ENCODE measurements at places on chromosomes 16 and 17.

- DNase-seq = no peak
Measured at GRCh38 chr16:27321013-27321915, 7.5 kb downstream of the IL4R start.

- DNase-seq = no peak
Measured at GRCh38 chr17:19361944-19362276, 613 bp downstream of the B9D1 start.

DNA sequence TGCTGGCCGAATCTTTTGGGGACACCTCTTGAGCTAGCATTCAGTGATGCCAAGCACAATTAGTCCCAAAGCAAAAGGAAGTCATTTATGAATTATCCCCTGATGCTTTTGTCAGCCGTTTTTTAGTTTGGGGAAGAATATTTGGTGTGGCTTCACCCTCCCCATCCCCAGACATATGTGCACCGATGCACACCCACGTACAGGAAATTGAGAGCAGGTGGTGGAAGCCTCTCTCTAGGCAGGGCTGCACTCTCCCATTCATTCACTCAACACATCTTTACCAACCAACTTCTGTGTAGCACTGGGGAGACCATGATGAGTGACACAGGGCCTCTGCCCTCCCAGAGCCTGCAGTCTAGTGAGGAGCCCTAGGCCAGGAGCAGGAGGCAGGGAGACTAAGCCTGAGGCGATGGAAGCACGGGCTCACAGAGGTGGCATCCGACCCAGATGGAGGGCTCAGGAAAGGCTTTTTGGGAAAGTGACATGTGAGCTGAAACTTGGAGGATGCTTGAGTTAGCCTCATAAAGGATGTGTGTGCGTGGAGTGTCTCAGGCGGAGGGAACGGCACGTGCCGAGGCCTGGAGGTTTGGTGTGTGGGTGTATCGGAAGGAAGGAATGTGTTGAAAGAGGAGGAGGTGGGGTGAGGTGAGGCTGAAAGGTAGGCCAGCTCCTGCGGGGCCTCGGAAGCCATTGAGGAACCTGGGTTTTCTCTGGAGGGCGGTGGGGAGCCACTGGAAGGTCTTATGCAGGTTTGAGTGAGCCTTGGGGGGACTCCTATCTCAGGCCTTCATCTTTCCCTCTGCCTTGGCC, 43.8 kb downstream of the PSME3IP1 start:
- no peak for DNase-seq

DNA sequence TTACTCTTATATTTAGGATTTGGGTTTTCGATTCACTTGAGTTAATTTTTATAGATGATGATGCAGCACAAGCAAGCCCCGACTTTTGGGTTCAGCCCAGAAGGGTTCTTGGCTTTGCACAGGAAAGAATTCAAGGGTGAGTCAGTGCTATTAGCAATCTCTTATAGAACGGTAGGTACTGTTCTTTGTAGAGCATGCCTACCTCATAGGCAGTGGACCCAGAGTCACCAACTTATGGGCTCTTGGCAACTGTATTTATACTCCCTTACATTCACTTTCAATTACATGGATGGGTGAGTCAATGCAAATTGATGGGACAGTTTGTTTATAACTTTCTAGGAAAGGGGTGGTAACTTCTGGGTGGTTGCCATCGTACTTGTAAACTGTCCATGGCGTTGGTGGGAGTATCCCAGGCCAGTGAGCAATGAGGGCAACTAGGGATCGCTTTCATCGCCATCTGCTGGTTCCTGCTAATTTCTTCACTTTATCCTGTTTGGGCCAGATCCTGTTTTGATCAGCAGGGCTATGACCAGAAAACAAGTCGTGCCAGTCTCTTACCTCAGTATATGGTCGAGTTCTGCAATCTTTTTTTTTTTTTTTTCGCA, 362.6 kb downstream of the CNTNAP4 start:
- DNase-seq = no peak

DNA sequence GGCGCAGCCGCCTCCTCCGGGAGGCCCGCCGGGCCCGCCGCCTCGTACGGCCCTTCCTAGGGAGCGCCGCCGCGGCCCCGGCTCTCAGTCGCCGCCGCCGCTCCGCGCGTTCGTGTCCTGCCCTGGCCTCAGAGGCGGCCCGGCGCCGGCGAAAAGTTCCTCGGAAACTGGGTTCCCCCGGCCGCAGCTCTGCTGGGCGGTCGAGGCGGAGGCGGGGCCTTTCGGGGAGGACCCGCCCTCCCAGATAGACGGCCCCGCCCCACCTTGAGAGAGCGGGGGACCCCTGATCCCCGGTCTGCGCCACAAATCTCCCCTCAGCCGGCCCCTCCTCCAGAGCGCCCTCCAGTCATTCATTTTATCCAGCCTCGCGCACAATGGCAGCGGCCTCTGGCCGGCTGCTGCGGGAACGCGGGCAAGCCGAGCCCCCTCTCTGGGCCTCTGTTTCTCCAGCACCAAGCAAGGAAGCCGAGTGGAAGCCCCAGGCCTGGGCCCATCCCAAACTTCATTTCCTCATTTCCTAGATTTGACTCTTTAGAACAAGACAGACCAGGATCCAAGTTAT, at the start of gene SREBF1:
SREBF1 (minus strand) TSS at position 169 of the 562 bp plus-strand sequence. CDS start 169 bp downstream, outside the sequence.
- no peak for DNase-seq

GRCh38 chr17:78258323-78259191, 27.1 kb downstream of the TMEM235 start:
- no peak for DNase-seq

DNA sequence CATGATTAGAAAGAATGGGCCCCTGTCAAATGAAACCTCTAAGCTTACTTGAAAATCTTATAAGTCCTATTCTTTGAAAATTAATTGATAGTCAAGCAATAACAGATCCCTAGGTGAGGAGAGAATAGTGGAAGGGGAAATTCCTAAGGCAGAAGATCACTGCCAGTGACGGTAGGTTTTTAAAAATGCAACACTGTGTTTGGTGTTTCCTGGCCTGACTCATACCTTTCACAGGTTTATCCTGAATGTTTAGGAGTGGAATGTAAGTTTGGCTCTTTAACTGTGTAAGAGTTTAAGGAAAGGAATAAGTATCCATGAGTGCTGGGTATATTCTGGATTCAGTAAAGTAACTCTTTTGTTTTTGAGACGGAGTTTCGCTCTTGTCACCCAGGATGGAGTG, 23.8 kb downstream of the HAPSTR1 start:
- no peak for DNase-seq

Measured in nucleus accumbens (tissue), 56 donors.